ENCODE measurements at places on chromosomes 12 and 14.

- DNase-seq: no peak
These were observed 25.9 kb downstream of the DGLUCY start for GRCh38 chr14:91139776-91140175.

DNA sequence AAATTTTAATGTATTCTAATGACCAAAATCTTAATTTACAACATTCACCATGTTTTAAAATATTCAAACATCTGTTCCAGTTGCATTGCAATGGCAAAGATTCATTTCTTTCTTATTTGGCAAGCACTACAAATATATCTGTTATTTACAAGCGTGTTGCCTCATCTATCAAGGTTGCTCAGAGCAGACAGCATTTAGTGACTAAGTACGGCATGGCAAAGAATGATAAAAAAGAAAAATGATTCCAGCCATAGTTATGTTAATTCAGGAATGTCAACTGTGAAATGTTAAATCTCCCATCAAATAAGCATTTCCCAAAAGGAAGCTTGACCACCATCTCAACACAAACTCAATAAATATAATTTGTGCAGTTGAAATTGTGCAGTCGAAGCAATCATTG is 312.1 kb downstream of the SEC23A start:
- DNase-seq: no peak

- DNase-seq: peak; percentile 14
These were observed 545 bp downstream of the PPFIA2 start for GRCh38 chr12:81758421-81759189.

DNA sequence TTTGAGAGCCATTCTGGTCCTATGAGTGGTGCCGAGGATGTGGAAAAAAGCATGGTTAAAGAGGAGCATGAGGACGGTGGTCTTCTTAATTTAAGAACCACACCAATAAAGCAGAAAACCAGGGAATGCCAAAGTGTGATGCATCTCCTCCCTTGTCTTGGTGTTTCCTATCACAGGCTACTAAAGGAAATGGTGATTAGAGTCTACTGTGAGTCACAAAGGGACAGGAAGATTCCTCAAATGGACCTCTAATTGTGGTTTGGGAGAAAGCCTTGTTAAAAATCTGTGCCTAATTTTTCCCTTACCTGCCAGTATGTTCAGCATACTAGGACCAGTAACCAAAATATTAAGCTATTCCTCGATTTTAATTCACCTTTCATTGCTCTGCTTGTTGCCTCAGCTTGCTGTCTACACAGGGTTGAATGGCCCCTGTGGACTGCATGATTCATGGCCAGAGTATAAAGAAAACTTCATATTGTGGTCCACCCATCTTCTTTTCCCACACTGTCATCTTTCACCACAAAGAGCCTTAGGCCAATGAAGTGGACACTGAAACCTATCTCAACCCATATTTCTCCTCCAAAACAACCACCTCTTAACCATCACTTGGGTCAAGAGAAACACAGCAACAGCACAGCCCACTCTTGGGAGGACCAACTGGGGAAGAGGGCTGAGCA is 38.8 kb downstream of the DIO2 start:
- DNase-seq: no peak

- no peak for DNase-seq
These were observed 187.5 kb upstream of the DIO3 start for GRCh38 chr14:101373690-101374295.

DNA sequence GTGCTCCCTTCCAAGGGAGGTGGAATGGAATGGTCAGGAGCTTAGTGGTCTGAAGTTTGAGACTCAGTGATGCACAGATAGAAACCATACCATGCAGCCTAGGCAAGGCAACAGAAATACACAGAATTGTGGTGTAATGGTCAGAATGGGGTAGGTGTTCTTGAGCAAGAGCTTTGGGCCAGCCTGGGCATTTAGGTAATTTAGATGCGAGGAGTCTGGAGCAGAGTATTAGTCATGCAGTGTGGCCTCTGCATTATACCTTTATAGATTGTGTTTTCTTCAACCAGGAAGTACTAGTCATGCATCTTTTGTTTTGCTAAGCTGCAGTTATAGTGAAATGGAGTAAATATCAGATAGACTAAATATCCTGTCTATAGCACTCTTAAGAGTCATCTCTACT is 118.3 kb downstream of the DAAM1 start:
- DNase-seq: no peak

GRCh38 chr12:93827669-93828068 is 150.5 kb downstream of the CRADD start:
- no peak for DNase-seq

- DNase-seq: no peak
These were observed 7.9 kb upstream of the PDE3A start for GRCh38 chr12:20360407-20360806.

DNA sequence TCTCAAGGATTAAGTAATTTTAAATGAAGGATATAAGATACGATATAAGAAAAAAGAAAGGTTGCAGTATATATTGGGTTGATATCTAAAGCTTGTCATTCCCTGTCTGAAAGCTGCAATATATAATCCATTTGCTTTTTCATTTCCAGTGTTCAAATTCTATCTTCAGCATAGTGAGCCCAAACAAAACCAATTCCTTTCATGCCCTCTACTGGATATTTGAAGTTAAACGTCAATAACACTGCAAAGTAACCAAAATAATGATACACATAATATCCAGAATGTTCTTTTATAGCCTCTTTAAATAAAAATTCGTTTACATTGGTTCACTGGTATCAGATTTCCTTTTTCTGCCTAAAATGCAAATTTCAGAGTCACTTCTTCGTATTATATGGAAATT is 64.5 kb upstream of the DAAM1 start:
- DNase-seq: no peak

DNA sequence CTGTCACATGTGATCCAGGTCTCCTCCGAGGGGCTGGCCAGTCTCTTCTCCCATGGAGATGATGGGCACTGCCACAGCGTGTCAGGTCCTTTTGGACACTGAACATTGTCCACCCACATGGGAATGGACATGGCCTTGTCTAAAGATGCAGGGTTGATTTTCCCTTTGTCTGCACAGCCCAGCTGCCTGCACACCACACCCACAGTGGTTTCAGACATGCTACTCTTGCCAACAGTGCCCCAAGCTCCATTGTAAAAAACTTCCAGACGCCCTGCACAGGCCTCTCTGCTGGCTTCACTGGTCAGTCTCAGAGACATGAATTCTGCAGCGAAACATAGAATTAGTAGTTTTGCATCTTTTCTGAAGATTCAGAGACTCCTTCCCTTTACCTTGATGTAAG is 18.5 kb downstream of the CD163 start:
- DNase-seq: no peak

Measured in CD4-positive, alpha-beta T cell treated with Interleukin-6 for 4 hours (primary cell).